NCI-H2029 treated with DMSO at 0.1 percent for 48 hours (cell line): ENCODE measurements at places on chromosomes 6 and 20.

DNA sequence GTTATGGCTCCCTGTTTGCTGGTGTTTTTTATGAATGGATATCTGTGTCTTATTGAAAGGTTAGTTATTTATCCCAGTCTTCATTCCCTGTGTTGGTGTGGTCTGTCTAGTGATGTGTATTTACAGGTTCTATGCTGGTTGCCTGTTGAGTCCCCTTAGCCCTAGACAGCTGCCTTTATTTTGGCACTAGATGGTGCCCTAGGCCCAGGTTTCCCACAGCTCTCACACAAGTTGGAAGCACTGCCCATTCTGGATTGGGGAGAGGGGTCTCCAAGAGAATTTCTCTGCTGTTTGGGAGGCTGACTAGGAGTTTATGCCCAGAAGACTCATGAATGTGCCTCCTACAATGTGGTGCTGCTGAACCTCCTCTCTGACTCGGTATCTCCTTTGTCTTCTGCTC lies 12.4 kb downstream of the GRM1 start:
- no peak for DNase-seq

- DNase-seq: no peak
Observed at GRCh38 chr6:47536816-47537401, 59.3 kb downstream of the CD2AP start.

GRCh38 chr6:88492241-88492640 lies 326.1 kb upstream of the CNR1 start:
- DNase-seq: no peak

DNA sequence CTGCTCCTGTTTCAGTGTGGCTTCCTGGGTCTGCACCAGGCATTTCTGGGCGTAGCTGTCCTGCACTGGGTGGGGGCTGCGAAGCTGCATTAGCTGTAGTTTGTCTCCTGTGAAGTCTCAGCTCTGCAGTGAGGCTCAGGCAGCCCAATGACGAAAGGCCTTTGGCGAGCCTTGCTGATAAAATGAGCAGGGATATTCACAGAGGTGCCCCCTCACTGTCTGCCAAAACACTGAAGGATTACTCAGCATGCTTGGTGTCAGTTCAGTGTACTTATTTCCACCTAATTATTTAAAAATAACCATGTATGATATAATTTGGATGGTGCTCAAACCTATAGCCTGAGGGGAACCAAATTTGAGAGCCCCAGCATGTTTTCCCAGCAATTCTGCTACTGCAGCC lies 73.5 kb downstream of the ECT2L start:
- DNase-seq: no peak

GRCh38 chr6:13044896-13045295 lies 283.4 kb downstream of the TBC1D7 start:
- DNase-seq: no peak

DNA sequence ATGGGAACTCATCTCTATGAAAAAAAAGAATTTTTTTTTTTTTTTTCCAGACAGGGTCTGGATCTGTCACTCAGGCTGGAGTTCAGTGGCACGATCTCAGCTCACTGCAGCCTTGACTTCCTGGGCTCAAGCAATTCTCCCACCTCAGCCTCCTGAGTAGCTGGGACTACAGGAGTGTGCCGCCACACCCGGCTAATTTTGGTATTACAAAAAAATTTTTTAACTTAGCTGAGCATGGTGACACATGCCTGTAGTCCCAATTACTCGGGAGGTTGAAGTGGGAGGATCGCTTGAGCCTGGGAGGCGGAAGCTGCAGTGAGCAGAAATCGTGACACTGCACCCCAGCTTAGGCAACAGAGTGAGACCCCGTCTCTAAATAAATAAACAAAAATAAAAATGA lies 7.5 kb downstream of the DEF6 start:
- no peak for DNase-seq

- no peak for DNase-seq
Observed at GRCh38 chr6:142878407-142878806, 66.6 kb downstream of the HIVEP2 start.

DNA sequence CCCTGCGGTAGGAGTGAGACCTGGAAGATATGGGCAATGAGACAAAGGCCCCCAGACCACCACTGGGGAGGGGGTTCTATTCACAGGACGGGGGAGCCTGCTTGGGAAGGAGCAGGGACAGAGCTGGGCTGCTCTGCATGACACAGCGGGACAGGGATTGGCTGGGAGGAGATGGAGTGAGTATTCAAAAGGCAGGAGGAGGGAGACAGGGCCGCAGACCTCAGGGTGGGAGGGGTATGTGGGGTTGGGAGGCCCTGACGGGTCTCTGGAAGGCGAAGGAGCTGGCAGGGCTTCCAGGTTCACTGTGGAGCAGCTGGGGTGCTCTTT lies 60.8 kb upstream of the RPS6KA2 start:
- DNase-seq: no peak

GRCh38 chr20:53409447-53409717 lies 184.3 kb downstream of the ZNF217 start:
- no peak for DNase-seq

DNA sequence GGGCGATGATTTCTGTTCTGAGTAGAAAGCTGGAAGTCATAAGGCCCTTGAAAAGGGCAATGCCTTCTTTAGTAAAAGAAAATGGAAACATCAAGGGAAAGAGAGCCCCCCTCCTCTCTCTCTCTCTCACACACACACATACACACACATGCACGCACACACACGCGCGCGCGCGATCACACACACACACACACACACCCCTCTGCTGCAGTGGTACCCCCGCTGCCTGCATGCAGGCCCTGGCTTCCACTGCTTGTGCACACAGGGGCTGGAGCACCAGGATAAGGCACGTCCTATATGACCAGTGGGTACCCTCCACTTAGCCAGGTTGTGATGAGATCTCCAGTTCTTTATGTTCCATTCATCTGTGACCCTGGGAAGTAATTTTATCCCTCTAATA lies 300.9 kb downstream of the SLC35F1 start:
- no peak for DNase-seq

- DNase-seq: no peak
Observed at GRCh38 chr20:51500311-51500710, 42.2 kb downstream of the NFATC2 start.

DNA sequence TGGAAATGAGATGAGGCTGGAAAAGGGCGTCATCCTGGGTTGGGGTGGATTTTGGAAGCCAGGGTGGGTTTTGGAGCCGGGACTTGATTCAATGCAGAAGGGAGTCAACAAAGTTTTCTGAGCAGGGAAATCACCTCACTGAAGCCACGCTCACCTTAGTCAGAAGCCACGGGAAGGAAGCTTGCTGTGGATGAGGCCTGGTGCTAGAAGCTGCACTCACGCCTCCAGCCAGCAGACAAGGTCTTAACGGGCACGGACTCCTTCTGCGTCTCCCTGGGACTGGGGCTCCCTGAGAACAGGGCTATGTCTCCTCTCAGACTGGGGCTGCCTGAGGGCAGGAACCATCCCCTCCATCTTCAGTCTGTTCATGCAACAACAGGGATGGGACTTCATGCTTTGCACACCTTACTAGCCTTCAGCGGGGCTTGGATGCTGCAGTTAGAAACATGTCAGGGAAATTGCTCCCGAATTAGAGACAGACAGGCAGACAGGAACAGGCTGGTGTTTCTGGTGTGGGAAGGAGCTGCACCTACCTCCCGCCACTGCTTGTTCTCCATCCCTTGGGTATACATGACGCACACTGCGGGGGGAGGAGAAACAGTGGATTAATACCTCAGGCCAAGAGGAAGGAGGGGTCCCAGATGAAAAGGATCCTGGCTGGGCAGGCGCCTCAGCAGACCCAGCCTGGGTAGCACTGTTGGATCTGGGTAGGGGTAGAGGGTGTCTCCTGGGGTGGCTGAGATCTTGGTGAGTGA lies 17.5 kb downstream of the CPNE5 start:
- no peak for DNase-seq

- no peak for DNase-seq
Observed at GRCh38 chr6:160379466-160379865, 31.3 kb downstream of the SLC22A3 start.

DNA sequence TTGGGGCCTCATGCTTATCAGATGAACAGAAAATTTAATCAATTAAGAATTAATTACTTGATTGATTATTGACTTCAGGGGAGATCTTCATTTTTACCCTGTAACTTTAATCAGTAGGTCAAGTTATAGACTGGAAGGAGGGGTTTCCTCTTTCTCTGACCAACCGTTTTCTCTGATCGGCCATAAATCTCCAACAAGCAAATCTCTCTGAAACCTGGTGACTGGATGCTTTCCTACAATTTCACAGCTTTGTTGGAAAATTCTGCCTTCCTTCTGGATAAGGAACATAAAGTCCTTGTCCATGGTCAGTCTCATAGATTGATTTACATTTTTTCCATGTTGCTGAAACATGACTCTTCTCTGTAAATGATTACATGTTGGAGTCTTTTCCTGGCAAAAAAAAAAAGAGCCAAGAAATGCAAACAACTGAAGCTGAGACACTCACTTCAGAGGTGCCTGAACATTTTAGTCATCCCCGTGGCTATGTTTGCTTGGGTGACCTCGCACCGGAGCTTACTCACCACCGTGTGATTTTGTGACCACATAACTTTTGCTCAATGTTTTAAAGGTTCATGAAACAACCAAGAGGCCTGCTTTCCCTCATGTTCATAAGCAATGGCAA lies 31.0 kb downstream of the IRF4 start:
- DNase-seq: no peak

GRCh38 chr6:79608334-79609224 lies 22.6 kb upstream of the SH3BGRL2 start:
- no peak for DNase-seq
